ENCODE measurements at places on chromosomes 16 and 17. TPM values are rescaled to one million over a fixed set of nuclear protein-coding genes. Genes with fewer than 3 reads are reported as not detected.

Gene CCL7
- not detected for total RNA-seq

Gene MMP28
- total RNA-seq, result 0.29 TPM

Gene DNAH9
- not detected for total RNA-seq

Gene CACNA1H
- 0.15 TPM for total RNA-seq

Gene SLC6A4
- total RNA-seq, result 2.5 TPM

Gene HIC1
- total RNA-seq, result 97.1 TPM

Gene FOXN1
- total RNA-seq, result not detected

Gene MYH3
- total RNA-seq, result 0.23 TPM

Gene WSB1
- total RNA-seq, result 235 TPM

Gene TOB1
- 10.8 TPM for total RNA-seq

Gene CNGB1
- total RNA-seq, result not detected

Gene GNGT2
- total RNA-seq, result 1.4 TPM

Gene SOX9
- total RNA-seq, result 6.9 TPM

Gene TOM1L1
- 5.0 TPM for total RNA-seq

Gene TMEM256
- total RNA-seq, result 56.7 TPM

Gene ZNF469
- 12.5 TPM for total RNA-seq

Gene CRHR1
- total RNA-seq, result not detected

Gene SHBG
- 0.58 TPM for total RNA-seq

Gene MFSD6L
- total RNA-seq, result not detected

Gene NT5C3B
- 69.1 TPM for total RNA-seq

Gene KRT222
- total RNA-seq, result not detected

Gene RAB40C
- total RNA-seq, result 25.1 TPM

Gene CACNG5
- not detected for total RNA-seq

Gene GNG13
- total RNA-seq, result not detected

Gene CCDC144A
- total RNA-seq, result 1.5 TPM

Gene TAC4
- not detected for total RNA-seq

Gene NUPR1
- 0.23 TPM for total RNA-seq

Gene DHRS7C
- not detected for total RNA-seq

Gene C16orf92
- total RNA-seq, result not detected

Gene HOXB1
- not detected for total RNA-seq

Gene KRTAP4-3
- total RNA-seq, result not detected

Gene TLCD1
- total RNA-seq, result 3.4 TPM

Gene PPP1R1B
- not detected for total RNA-seq

Gene CHP2
- total RNA-seq, result not detected

Gene KREMEN2
- total RNA-seq, result 0.15 TPM

Gene TMIGD1
- total RNA-seq, result not detected

Gene MT4
- total RNA-seq, result not detected

Gene ABCA10
- 0.58 TPM for total RNA-seq

Gene TPSG1
- not detected for total RNA-seq

Gene SARM1
- 4.7 TPM for total RNA-seq

Gene NPIPB9
- 2.0 TPM for total RNA-seq

Gene MYADML2
- not detected for total RNA-seq

Gene KRT32
- total RNA-seq, result not detected

Gene OTOP3
- total RNA-seq, result not detected

Gene B4GALNT2
- total RNA-seq, result not detected

Gene SOX15
- total RNA-seq, result not detected

Gene WNT9B
- not detected for total RNA-seq

Gene PLA2G10
- total RNA-seq, result not detected

Gene FKBP10
- 230 TPM for total RNA-seq

Gene CSH2
- not detected for total RNA-seq

Gene HSD17B2
- total RNA-seq, result 32.8 TPM

Gene VAT1L
- total RNA-seq, result 6.4 TPM

Gene HYDIN
- not detected for total RNA-seq

Gene P2RX5
- total RNA-seq, result 1.2 TPM
